ENCODE measurements at places on chromosomes 16 and 17.

GRCh38 chr17:20993863-20994778 is 48.7 kb downstream of the USP22 start:
- no peak for DNase-seq

GRCh38 chr16:14148569-14148968 is 77.5 kb downstream of the MRTFB start:
- no peak for DNase-seq

DNA sequence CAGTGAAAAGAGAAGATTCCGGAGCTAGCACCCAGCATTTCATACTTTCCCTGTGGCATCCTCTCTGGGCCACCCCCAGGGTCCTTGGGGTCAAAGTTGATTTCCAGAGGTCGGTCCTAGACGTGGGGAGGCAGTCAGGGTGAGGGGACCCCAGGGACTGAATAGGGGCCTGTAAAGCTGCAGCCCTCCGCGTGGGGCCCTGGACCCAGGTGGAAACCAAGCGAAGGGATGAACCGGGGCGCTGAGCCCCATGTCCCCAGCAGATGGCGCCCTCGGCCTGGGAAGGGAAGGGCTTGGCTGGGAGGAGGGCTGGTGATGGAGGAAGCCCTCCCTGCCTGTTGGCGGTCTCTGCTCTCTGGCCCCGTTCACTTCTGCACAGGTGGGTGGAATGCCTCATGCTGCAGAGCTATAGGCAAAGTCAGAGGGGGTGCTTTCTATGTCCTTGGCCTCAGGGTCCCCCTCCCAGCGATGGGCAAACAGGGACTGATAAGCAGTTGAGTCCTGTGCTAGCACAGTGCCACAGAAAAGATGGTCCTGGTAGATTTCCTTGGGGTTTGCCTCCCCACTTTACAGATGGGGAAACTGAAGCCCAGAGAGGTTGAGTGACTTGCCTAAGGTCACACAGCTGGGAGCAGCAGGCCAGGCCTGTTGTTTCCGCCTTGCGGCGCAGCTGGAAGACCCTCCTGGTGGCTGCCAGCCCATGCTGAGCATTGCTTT is 163.4 kb upstream of the CIBAR2 start:
- peak; percentile 24 for DNase-seq

DNA sequence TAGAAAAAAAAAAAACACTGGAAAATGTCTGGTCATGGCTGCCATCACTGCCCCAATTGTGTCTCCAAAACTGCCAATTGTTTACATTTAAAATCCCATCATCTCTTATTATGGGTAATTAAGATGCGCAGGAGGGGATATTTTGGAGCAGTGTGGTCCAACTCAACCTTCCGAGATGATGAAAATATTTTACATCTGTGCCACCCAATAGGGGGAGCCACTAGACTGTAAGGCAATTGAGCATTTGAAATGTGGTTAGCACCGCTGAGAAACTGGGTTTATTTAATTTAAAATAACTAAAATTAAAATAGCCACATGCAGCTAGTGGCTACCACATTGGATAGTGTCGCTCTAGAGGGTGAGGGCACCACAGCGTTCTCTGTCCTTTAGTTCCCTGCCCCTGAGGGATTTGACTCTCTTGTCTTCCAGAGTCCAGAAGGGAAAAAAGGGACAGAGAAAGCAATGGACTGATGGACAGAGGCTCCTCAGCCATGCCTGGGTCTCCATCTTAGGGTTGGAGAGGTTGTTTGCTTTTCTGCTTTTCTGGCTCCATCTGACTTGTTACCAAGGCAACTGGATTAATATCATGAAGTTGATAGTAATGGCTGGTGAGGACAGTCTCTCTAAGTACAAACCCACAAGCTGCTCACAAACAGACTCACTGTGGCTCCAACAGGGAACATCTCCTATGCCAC is 3.5 kb downstream of the MPO start:
- DNase-seq = no peak

DNA sequence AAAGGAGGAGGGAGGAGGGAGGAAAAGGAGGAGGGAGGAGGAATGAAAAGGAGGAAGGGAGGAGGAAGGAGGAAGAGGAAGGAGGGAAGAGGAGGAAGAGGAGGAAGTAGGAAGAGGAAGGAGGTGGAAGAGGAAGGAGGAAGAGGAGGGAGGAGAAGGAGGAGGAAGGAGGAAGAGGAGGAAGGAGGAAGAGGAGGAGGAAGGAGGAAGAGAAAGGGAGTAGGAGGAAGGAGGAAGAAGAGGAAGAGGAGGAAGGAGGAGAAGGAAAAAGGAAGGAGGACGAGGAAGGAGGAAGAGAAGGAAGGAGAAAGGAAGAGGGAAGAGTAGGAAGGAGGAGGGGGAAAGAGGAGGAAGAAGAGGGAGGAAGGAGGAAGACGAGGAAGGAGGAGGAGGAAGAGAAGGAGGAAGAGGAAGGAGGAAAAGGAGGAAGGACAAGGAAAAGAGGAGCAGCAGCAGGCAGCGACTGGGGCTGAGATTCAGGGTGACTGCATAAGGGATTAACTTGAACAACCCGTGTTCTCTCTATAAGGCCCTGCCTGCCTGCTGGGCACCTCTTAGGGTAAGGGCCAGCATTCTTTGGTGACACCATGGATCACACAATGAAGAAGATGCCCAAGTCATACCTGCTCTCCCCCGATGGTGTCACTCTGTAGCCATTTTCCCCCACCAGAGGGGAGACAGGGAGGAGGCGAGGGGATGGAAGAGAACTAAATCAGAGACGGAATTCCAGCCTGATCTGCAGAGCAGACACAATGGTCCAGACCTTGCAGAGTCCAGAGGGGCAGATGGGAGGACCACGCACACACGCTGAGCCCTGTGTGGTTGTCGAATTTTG is 1.4 kb upstream of the IL34 start:
- DNase-seq = no peak

GRCh38 chr16:85374571-85374872 is 238.6 kb upstream of the GSE1 start:
- DNase-seq = no peak
